ENCODE measurements at places on chromosomes 4 and X. TPM values are rescaled to one million over a fixed set of nuclear protein-coding genes. Genes with fewer than 3 reads are reported as not detected.

Gene GAB3
- total RNA-seq: 5.5 TPM

Gene PNMA5
- not detected for total RNA-seq

Gene CFAP299
- 5.1 TPM for total RNA-seq

DNA sequence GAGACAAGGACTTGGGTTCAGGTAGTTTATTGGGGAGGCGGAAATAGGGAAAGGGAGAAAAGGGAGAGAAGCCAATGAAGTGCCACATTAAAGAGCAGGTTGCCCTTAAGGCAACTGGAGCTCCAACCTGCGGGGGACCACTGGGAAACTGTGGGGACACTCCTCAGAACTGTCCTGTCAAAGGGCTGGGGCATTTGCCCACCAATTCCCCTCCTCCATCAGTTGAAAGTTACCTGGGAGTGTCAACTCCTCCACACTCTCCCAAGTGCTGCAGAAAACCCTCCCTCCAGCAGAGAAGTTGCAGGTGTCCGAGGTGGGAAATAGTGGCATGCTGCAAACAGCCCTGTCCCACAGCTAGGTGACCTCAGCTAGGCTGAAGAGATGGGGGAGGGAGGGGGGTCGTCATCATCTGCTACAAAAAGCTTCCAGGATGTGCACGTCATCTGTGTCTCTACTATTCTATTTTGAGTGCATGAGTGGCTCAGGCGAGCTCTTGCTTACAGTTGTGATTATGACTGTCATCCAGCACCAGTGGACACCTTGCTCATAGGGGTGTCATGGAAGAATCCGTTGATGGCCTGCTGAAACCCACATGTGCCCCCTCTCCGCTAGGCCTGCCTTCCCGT, 41.5 kb upstream of the XPNPEP2 start:
- no peaks in the 10 kb centered on the region for H3K27me3 ChIP-seq
- H3K4me1 ChIP-seq: no peaks in the 10 kb centered on the region
- H3K4me3 ChIP-seq: no peak overlapping the region
- no peak for ATAC-seq
- H3K27ac ChIP-seq: no peak overlapping the region

DNA sequence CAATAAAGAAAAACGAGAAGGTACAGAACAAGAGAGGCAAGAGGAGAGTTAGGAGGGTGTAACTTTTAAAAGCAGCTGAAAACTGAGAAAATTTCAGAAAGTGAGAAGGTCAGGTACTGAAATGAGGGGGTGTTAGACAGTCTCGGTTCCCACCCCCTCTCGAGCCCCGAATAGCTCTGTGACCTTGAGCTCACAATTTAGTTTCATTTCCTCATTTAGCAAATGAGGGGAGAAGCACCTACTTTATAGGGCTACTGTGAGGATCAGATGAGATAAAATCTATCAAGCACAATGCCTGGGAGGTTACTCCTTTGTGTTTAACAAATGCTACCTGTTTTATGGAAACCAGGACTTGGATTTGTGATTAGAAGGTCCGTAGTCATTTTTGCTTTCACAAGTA, 4.9 kb downstream of the UGT8 start:
- H3K36me3 ChIP-seq: no peaks in the 10 kb centered on the region
- no peak overlapping the region for H3K4me3 ChIP-seq
- peaks cover 7% of the 10 kb centered on the region for H3K4me1 ChIP-seq
- no peak for ATAC-seq
- H3K27ac ChIP-seq: no peak overlapping the region
- peaks cover 16% of the 10 kb centered on the region for H3K27me3 ChIP-seq

DNA sequence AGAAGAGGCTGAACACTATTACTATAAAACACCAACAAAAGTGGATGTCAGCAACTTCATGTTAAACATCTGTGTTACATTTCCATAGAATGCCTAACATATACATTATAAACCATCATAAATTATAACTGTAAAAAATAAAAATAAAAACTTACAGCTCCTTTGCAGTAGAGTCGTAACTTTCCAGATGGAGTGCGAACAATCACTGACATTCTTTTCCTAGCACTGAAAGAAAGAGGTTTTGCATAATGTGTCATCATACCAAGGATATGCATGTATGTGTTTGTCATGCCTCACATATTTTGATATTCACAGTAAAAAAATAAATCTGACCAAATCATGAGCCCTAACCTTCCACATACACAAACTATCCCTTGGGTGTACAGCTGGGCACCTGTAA, 113.1 kb downstream of the ATP8A1 start:
- no peak overlapping the region for H3K4me3 ChIP-seq
- no peak overlapping the region for H3K27ac ChIP-seq
- H3K36me3 ChIP-seq: no peaks in the 10 kb centered on the region
- no peaks in the 10 kb centered on the region for H3K4me1 ChIP-seq

GRCh38 chr4:10461850-10462400, 4.7 kb upstream of the ZNF518B start:
- H3K4me3 ChIP-seq: peak overlapping the region; percentile 44
- H3K27ac ChIP-seq: no peak overlapping the region
- no peaks in the 10 kb centered on the region for H3K36me3 ChIP-seq
- no peak for ATAC-seq
- no peaks in the 10 kb centered on the region for H3K4me1 ChIP-seq

- H3K4me1 ChIP-seq: no peaks in the 10 kb centered on the region
- H3K27me3 ChIP-seq: no peaks in the 10 kb centered on the region
Observed at GRCh38 chr4:96519291-96519690, 679.4 kb downstream of the PDHA2 start.

Data from gastroesophageal sphincter (tissue), 4 donors.